Pons (tissue), 1 donor: ENCODE measurements at places on chromosomes 1 and 21.

DNA sequence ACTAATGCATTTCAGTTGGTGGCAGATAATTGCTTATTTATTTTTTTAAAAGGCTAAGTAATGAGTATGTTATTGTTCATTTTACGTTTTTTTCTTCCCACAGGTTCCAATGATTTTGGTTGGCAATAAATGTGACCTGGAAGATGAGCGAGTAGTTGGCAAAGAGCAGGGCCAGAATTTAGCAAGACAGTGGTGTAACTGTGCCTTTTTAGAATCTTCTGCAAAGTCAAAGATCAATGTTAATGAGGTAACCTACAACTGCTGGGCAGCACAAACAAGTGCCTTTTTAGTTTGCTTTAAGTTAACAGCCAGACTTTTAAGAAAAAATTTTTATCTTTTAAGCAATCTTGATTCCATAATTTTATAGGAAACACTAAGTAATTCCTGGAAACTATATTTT, 35.0 kb downstream of the INKA2 start:
- no peak for DNase-seq

- no peak for DNase-seq
Measured at GRCh38 chr1:153533689-153534201, 2.0 kb downstream of the S100A6 start.

DNA sequence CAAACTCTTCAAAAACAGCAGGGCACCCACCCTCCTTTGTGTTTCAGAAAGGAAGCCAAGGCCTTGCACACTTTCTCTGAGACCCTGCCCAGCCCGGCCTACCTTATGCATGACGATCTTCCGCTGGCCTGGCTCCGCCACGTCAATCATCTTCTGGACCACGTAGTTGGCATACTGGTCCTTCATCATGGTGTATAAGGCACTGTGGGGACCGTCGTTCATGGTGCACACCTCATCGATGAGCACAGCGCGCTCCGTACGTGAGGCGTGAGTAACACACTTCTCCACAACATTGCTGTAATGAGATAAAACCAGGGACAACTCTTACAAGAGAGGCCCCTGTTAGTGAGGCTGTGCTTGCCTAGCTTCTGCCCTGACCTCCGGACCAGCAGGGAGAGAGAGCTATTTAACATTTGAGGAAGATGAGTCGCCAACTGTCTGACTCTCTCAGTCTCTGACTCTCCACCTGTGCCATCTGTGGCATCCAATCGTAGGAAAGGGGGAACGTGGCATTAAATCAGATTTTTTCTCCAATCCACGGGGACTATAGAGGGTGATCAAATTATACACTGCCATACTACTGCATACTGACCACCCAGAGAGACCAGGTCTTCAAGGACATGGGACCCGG, 28.1 kb upstream of the SDC3 start:
- no peak for DNase-seq

- DNase-seq = no peak
Measured at GRCh38 chr1:27649306-27649635, 14.3 kb upstream of the FGR start.

DNA sequence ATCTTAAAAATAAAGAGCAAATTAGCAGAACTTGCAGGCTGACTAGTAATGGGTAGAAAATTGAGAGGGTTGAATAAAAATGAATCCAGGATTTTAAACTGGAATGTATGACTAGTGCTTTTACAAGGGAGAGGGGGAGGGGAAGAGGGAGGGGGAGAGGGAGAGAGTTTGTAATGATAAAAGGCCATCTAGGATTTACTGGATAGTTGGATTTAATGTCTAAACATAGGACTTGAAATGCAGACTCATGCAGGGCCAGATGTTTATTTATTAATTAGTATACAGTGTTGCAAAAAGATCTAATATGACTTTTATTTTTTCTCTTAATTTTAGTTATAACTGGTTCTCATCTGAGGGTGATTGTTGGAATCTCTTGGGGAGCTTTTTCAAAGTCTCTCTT, 4.3 kb downstream of the ZNF326 start:
- DNase-seq = no peak

- no peak for DNase-seq
Measured at GRCh38 chr1:210905944-210906453, 227.9 kb downstream of the KCNH1 start.

DNA sequence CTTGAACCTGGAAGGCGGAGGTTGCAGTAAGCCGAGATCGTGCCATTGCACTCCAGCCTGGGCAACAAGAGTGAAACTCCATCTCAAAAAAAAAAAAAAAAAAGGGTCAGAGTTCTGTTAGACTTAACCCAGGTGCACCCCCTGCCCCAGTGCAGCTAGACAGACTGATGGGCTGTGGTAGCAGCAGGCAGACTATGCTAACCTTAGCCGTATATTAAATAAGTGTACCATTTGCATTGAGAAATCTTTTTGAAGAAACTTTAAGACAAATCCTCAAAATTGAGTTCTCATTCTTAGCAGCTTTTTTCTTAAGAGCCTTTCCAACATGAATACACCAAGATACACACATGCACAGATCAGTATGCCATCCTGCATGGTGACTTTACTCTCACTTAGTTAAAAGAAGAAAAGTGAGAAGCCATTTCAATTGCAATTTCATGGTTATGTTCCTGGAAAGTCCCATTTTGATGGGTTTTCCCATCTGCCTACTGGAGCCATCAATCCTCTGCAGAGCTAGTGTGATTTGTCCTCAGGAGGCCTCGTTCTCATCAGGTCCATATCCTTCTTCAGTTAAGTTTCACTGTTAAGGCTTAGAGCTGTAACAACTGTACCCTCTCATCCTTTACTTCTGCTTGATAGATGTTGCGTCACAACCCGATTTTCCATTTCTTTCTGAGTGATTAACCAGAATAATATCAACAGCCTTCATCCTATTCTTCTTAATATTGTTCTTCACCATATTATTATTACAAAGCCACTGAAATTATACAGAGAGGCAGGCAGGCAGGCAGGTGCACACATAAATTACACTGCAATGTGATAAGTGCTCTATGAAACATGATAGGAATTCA, 7.3 kb downstream of the FCRLB start:
- no peak for DNase-seq

- no peak for DNase-seq
Measured at GRCh38 chr1:72062584-72062983, 219.8 kb downstream of the NEGR1 start.
